ENCODE measurements at places on chromosomes 7 and 10.

DNA sequence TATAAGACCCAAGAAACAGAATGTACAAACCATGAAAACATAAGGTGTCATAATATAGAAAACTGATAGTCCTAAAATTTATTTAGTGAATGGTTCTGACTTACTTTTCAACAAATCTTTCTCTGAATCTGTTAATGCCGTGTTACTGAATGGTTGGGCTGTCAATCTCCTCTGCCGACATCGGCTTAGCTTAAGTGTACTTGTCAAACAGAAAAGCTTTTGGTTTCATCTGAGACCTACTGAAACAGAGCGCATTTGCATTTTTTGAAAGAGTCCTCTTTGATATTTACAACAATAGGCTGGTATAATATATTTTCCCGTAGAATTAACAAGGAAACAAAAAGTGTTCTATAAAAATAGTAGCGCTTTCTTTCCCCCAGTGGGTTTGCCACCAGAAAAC, 120.9 kb upstream of the ZNF804B start:
- H3K4me1 ChIP-seq = no peaks in the 10 kb centered on the region
- H3K27me3 ChIP-seq = no peaks in the 10 kb centered on the region
- H3K27ac ChIP-seq = no peak overlapping the region
- H3K4me3 ChIP-seq = no peak overlapping the region
- DNase-seq = no peak
- H3K36me3 ChIP-seq = no peaks in the 10 kb centered on the region

DNA sequence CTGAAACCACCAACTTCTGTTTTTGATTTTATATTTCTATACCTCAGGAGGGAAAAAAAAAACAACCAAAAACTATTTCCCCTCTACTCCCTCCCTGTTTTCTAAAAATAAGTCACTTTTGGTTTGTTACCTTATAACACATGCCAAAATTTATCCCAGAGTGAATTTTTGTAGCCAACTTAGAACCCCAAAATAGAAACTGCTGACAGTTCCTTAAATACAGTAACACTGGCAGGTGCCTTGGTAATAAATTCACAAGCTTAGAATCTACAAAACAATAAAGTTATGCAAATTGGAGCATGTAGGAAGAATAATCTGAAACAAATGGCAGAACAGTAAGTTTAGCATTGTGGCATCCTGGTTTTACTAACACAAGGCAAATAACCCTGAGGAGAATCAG, 165.0 kb upstream of the HDAC9 start:
- H3K4me1 ChIP-seq = no peaks in the 10 kb centered on the region
- H3K36me3 ChIP-seq = peaks cover 1% of the 10 kb centered on the region
- no peak overlapping the region for H3K27ac ChIP-seq
- H3K27me3 ChIP-seq = no peaks in the 10 kb centered on the region
- DNase-seq = no peak

- peaks cover 6% of the 10 kb centered on the region for H3K4me1 ChIP-seq
- peaks cover 13% of the 10 kb centered on the region for H3K36me3 ChIP-seq
- H3K4me3 ChIP-seq = no peak overlapping the region
- no peak overlapping the region for H3K27ac ChIP-seq
- H3K27me3 ChIP-seq = no peaks in the 10 kb centered on the region
These were observed 84.9 kb upstream of the GATA3 start for GRCh38 chr10:7969623-7970022.

- H3K4me1 ChIP-seq = peaks cover 14% of the 10 kb centered on the region
- no peaks in the 10 kb centered on the region for H3K27me3 ChIP-seq
- no peak overlapping the region for H3K4me3 ChIP-seq
- no peak overlapping the region for H3K27ac ChIP-seq
These were observed 390.3 kb upstream of the MBL2 start for GRCh38 chr10:53162856-53163255.

- H3K4me3 ChIP-seq = no peak overlapping the region
- DNase-seq = no peak
- H3K27me3 ChIP-seq = peaks cover 48% of the 10 kb centered on the region
- no peaks in the 10 kb centered on the region for H3K36me3 ChIP-seq
- peaks cover 13% of the 10 kb centered on the region for H3K4me1 ChIP-seq
These were observed 3.9 kb downstream of the ADCY1 start for GRCh38 chr7:45578022-45578421.

DNA sequence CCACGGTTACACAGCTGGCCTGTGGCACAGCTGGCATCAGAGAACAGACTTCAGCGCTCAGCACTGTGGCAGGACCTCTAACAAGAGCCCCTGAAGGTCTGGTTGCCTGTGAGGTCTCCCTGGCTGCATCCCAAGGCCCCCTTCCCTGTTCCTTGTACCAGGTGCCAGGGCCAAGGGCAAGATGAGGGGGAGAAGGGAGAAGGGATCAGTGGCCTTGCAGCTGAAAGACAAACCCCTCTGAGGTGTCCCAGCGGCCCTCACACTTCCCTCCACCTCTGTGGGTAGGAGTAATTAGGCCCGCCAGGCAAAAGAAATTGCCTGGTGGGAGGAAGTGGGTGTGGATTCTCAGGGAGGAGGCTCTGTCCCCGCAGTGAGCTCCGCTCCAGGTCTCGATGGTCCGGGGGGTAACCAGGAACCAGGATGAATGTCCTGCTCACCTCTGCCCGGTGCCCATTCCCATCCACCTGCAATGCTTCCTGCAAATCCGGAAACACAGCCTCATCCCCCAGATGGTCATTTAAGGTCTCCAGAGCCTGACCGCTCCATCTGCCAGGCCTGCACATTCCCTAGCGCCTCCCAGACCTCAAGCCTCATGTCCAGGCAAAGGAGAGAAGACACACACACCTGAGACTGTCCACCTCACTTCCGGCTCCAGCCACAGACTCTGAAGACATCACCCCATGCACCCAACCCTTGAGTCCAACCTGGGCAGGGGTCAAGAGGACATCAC, 22.7 kb downstream of the GRID2IP start:
- no peak overlapping the region for H3K27ac ChIP-seq
- H3K4me3 ChIP-seq = no peak overlapping the region
- H3K27me3 ChIP-seq = peaks cover 86% of the 10 kb centered on the region
- peaks cover 8% of the 10 kb centered on the region for H3K4me1 ChIP-seq
- DNase-seq = no peak

GRCh38 chr10:121262774-121263430, 335.3 kb downstream of the FGFR2 start:
- no peaks in the 10 kb centered on the region for H3K36me3 ChIP-seq
- H3K27me3 ChIP-seq = no peaks in the 10 kb centered on the region
- H3K4me3 ChIP-seq = no peak overlapping the region

GRCh38 chr7:124085179-124085578, 52.3 kb upstream of the TMEM229A start:
- no peak overlapping the region for H3K4me3 ChIP-seq
- H3K36me3 ChIP-seq = no peaks in the 10 kb centered on the region
- peaks cover 32% of the 10 kb centered on the region for H3K4me1 ChIP-seq
- H3K27ac ChIP-seq = peak overlapping the region; percentile 72
- DNase-seq = no peak

DNA sequence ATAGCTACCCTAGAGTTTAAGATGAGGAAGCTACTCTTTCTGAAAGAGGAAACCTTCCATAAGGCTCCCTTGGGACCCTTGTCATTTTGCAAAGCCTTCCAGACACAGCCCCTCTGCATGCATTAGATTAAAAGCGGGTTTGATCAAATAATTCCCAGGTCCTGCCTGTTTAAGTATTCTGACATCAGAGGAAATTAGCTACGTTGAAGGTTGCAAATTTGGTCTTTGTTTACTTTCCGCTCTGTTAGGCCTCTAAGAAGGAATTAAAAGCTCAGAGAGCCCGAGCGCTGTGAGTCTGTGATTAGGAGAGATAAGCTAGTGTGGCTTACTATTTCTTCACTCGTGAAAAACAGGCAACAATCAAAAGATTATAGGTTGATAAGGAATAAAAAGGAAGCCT, 1.4 kb upstream of the THSD7A start:
- H3K4me3 ChIP-seq = no peak overlapping the region
- H3K36me3 ChIP-seq = peaks cover 6% of the 10 kb centered on the region
- H3K4me1 ChIP-seq = peaks cover 22% of the 10 kb centered on the region
- H3K27me3 ChIP-seq = no peaks in the 10 kb centered on the region
- H3K27ac ChIP-seq = no peak overlapping the region
- DNase-seq = no peak

DNA sequence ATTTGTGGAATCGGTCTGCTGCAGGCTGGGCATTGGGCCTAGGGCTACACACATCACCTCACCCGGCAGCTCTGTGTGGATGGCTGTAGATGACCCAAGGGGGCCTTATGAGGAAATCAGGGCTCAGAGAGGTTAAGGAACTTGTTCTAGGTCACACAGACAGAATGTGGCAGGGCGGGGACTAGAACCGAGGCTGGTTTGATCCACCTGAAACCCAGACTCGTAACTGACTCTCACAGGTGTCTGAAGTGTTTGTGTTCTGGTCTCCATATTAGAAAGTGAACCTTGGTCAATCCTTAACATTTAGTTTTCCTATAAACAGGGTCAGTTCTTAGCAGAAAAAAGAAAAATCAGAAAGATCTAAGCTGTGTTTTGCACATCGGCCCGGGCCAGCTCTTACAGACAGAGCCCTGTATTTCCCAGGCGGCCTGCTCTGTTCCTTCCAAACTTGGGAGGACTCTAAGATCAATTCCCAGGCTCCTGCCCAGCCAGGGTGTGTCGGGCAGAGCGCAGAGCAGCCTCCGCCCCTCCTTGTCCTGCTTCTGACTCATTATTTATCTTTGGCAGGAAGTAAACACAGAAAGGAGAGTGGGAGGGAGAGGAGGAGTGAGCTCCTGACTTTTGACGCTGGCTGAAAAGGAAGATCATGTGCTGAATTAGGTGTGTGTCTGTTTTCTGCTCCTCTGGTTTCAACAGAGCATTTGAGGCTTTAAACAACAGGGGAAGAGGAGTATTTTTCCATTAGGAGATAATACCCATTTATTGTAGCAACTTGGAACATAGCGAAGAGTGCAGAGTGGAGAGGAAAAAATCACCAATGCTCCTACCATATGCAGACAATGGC, 74.1 kb downstream of the TACC2 start:
- DNase-seq = no peak
- H3K27ac ChIP-seq = peak overlapping the region; percentile 80
- H3K4me1 ChIP-seq = peaks cover 8% of the 10 kb centered on the region

- no peaks in the 10 kb centered on the region for H3K27me3 ChIP-seq
- no peaks in the 10 kb centered on the region for H3K36me3 ChIP-seq
- no peak for DNase-seq
- H3K4me3 ChIP-seq = no peak overlapping the region
- H3K4me1 ChIP-seq = peaks cover 14% of the 10 kb centered on the region
These were observed 240.6 kb downstream of the VTI1A start for GRCh38 chr10:112687647-112688046.

- no peak overlapping the region for H3K4me3 ChIP-seq
- no peaks in the 10 kb centered on the region for H3K4me1 ChIP-seq
- H3K36me3 ChIP-seq = no peaks in the 10 kb centered on the region
- no peak overlapping the region for H3K27ac ChIP-seq
These were observed 25.0 kb downstream of the ZNF487 start for GRCh38 chr10:43461950-43462349.

GRCh38 chr10:110788620-110789385, 82.9 kb upstream of the PDCD4 start:
- no peak for DNase-seq
- peak overlapping the region; percentile 83 for H3K27ac ChIP-seq
- peaks cover 4% of the 10 kb centered on the region for H3K36me3 ChIP-seq
- no peak overlapping the region for H3K4me3 ChIP-seq

All from mesothelial cell of epicardium (in vitro differentiated cells).